Epithelial cell of esophagus (primary cell): ENCODE measurements at places on chromosomes 6 and 20.

DNA sequence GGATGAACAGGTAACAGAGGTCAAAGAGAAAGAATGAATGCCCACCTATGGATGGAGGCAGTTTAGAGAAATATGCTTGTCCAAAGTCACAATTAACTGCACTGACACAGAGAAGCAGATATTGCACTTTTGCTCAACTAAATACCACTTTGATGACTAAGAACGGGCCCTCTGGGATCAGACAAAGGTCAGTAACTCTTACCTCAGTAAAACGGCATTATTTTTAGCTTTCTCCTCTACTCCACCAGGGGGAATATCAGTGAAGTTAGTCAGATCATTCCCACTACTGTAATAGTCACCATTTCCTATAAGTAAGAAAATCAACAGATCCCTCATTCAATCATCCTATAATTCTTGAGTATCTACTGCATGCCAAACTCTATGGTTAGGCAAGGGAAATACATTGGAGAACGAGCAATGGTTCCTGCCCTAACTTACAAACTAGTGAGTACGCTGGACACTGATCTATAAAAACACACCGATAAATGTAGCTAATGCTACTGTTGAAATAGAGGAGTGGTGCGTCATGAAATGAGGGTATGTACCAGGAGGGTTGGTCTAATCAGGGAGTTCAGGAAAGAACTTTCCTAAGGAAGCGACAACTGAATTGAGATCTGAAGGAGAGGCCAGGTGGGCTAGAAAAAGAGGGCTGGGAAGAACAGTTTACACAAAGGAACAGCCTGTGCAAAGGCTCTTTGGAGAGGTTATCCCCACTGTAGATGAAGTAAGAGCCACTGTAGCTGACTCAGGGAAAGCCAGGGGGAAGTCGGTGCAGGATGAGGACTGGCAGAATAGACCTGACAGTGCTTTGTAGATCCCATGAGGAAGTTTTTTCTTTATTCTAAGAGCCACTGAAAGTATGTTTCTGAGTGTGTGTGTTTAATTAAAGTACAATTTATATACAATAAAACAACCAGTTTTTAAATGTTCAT, 9.2 kb downstream of the ECI2 start:
- peak; percentile 76 for DNase-seq

DNA sequence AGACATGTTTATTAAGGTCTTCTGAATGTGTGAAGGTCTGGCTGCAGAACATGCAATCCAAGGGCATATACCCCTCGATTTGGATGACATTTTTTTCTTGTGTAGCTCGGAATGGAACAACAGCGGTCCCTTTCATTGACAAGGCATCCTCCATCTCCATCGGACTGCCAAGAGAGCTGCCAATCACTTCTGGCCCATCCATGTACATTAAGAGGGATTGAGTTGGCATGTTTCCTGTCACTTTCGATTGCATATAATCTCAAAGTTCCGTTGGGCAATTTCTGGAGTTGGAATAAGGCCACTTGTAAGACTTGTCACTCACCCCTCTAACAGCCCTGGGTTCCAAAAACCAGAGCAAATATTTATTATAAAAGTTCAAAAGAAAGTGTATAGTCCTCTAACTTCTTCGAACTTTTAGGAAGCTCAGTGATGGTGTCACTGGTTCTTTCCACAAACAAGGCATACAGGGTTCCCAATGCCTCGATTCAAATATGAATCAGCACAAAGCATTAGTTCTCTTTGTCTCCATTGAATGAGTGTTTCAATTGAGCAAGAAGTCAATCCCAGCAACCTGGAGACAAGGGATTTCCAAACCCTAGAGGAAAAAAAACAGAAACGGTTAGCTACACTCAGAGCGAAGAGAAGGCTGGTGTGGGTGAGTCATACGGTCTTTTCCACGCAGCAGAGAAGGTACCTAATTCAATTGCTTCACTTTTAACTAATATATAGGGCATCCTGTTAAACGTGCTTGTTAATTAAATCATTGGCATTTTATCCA, 10.9 kb downstream of the ZNF217 start:
- DNase-seq: peak; percentile 99

DNA sequence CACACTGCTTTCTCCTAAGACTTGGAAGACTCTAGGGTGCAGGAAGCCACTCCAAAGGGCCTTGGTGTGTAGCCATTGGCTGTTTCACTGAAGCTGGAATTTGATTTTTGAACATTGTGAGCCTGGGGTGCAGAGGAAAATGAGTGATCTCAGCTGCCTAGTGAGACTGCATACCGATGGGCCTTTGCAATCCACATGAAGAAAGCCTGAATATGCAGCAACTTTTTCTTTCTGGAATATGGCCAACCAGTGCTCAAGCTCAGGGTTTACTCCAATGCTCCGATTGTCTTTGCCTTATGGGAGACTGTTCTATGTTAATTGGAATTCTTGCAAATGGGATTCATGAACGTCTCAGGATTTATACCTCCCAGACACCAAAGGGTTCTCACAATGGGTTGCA, 242.6 kb downstream of the DOK5 start:
- DNase-seq: no peak

GRCh38 chr6:16600026-16600425, 161.2 kb downstream of the ATXN1 start:
- DNase-seq: no peak

DNA sequence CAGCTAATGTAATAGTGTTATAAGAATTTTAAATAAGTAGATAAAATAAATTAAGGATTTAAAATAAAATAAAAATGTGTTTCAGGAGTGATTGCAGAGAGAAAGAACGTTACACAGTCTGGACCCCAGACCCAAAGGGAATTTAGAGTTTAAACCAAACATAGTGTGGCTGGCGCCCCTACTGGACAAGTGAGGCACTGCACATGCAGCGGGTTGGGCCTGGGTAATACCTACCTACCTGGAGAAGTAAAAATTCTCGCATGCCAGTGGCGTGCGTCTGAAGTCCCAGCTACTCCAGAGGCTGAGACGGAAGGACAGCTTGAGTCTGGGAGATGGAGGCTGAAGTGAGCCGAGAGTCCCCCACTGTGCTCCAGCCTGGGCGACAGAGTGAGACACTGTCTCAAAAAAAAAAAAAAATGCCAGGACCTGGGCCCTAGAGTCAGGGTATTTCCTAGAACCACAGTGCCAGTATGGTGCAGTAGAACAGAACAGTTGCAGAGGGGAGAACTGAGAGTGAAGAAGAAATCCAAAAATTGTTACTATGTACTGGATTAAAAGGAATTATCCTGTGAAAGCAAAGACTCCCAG, 71.4 kb upstream of the TCF21 start:
- no peak for DNase-seq

GRCh38 chr6:76631622-76632021, 559.2 kb upstream of the IMPG1 start:
- DNase-seq: no peak

GRCh38 chr20:504632-505075, 38.9 kb downstream of the CSNK2A1 start:
- peak; percentile 32 for DNase-seq

DNA sequence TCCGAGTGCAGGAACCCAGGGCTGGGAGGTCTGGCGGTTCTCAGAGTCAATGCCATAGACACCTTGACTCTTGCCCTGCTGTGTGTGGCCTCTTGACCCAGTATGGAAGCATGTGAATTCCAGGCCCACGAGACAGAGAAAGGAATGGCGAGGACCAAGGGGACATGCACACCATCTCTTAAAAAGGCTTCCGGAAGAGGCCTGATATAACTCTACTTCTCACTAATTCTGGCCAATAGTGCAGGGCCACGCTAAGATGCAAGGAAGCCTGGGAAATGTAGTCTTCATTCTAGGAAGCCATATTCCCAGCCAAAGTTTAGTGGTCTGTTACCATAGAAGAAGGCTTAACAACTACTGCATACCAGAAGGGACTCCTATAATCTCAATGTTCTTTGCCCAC, 177.0 kb upstream of the KCNG1 start:
- no peak for DNase-seq
